ENCODE measurements at places on chromosomes 3 and 15. TPM values are rescaled to one million over a fixed set of nuclear protein-coding genes. Genes with fewer than 3 reads are reported as not detected.

- H3K27me3 ChIP-seq = no peaks in the 10 kb centered on the region
- H3K36me3 ChIP-seq = no peaks in the 10 kb centered on the region
- DNase-seq = no peak
- H3K27ac ChIP-seq = no peak overlapping the region
Observed at GRCh38 chr3:149621218-149622005, 36.4 kb downstream of the WWTR1 start.

Gene C3orf20
- total RNA-seq = not detected

DNA sequence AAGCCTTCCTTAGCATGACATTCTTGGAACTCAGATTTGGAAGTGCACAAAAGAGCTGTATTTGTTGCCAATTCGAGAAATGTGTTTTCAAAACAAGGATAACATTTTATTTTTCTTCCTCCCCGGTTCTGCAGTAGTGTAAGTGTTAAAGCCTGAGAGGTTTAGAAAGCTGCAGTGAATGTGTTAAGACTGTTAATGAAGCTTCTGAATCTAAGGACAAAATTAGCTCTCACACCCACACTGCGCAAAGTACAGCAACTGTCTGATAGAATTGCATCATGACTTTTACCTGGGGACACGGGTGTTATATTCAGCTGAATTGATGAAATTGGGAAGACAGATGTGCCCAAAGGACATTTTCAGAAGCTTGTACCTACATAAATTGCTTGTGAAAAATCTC lies 344.4 kb downstream of the CADM2 start:
- H3K4me3 ChIP-seq = no peak overlapping the region
- no peak overlapping the region for H3K27ac ChIP-seq
- H3K4me1 ChIP-seq = no peaks in the 10 kb centered on the region
- DNase-seq = no peak
- H3K27me3 ChIP-seq = no peaks in the 10 kb centered on the region

GRCh38 chr3:59285560-59285959 lies 235.7 kb upstream of the CFAP20DC start:
- no peak overlapping the region for H3K4me3 ChIP-seq
- no peaks in the 10 kb centered on the region for H3K36me3 ChIP-seq
- no peak for DNase-seq
- H3K4me1 ChIP-seq = no peaks in the 10 kb centered on the region
- no peaks in the 10 kb centered on the region for H3K27me3 ChIP-seq
